SJSA1 (cell line): ENCODE measurements at places on chromosomes 5 and 9. TPM values are rescaled to one million over a fixed set of nuclear protein-coding genes. Genes with fewer than 3 reads are reported as not detected.

- no peaks in the 10 kb centered on the region for H3K27me3 ChIP-seq
- no peaks in the 10 kb centered on the region for H3K4me1 ChIP-seq
- DNase-seq = no peak
- no peaks in the 10 kb centered on the region for H3K36me3 ChIP-seq
- H3K4me3 ChIP-seq = no peak overlapping the region
Measured at GRCh38 chr5:39146831-39147540, 72.4 kb downstream of the FYB1 start.

- no peak for DNase-seq
- no peak overlapping the region for H3K4me3 ChIP-seq
- H3K4me1 ChIP-seq = no peaks in the 10 kb centered on the region
- H3K27me3 ChIP-seq = no peaks in the 10 kb centered on the region
Measured at GRCh38 chr5:124061068-124061430, 549.1 kb downstream of the CSNK1G3 start.

DNA sequence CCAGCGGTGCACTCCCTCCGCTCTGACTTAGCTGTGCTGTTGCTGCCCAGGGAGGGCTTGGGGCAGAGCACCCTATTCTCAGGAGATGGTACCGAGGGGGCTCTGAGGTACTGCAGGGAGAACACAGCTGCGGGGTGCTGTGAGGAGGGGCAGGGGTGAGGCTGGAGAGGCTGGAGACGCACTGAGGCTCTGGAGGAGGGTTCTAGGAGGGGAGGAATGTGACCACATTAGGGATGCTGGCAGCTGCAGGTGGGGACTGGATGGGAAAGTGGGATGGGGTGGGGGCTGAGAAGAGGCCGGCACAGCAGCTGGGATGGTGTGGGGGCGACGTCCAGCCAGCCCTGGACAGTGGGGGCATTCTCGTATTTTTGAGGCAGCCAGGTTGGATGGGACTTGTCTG lies 20.9 kb downstream of the NCS1 start:
- no peaks in the 10 kb centered on the region for H3K4me1 ChIP-seq
- no peak overlapping the region for H3K4me3 ChIP-seq
- H3K36me3 ChIP-seq = no peaks in the 10 kb centered on the region
- no peak overlapping the region for H3K27ac ChIP-seq
- no peak for DNase-seq

- peaks cover 2% of the 10 kb centered on the region; the same call in 1 of the 2 replicates for H3K27me3 ChIP-seq
- no peaks in the 10 kb centered on the region for H3K36me3 ChIP-seq
- H3K4me3 ChIP-seq = no peak overlapping the region
Measured at GRCh38 chr9:126636983-126637798, 23.5 kb downstream of the LMX1B start.

The SPINK6 gene
- not detected in 2 replicates for total RNA-seq

The PCDH12 gene
- total RNA-seq = not detected in 2 replicates
